ENCODE measurements at places on chromosomes 5 and 9.

- no peak for DNase-seq
- H3K27me3 ChIP-seq, result peaks cover 11% of the 10 kb centered on the region
- no peak overlapping the region for H3K4me3 ChIP-seq
- H3K27ac ChIP-seq, result no peak overlapping the region
- H3K4me1 ChIP-seq, result no peaks in the 10 kb centered on the region
Measured at GRCh38 chr9:137963525-137963924, 85.9 kb downstream of the CACNA1B start.

GRCh38 chr5:126007841-126008240, 415.4 kb upstream of the GRAMD2B start:
- H3K4me1 ChIP-seq, result no peaks in the 10 kb centered on the region
- no peak for DNase-seq
- H3K27ac ChIP-seq, result no peak overlapping the region
- no peaks in the 10 kb centered on the region for H3K27me3 ChIP-seq
- H3K36me3 ChIP-seq, result no peaks in the 10 kb centered on the region

DNA sequence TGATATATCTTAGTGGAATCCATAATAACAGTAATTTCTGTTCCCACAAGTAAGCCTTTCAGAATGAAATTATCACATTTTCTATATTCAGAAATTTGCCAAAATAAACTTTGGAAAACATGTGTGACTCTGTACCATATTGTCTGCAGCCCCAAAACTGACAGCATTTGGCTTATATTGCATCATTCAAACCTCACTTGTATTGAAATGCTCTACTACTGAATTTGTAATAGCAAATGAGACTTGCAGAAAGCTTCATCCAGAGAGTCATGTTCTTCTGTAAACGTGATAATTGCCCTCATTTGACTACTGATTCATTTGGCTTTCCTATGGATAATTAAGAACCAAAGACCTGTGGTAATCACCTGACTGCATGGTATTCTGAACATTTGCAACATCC, 1249.5 kb upstream of the CDH18 start:
- DNase-seq, result no peak
- H3K36me3 ChIP-seq, result no peaks in the 10 kb centered on the region
- H3K4me3 ChIP-seq, result no peak overlapping the region
- no peak overlapping the region for H3K27ac ChIP-seq
- H3K27me3 ChIP-seq, result no peaks in the 10 kb centered on the region

DNA sequence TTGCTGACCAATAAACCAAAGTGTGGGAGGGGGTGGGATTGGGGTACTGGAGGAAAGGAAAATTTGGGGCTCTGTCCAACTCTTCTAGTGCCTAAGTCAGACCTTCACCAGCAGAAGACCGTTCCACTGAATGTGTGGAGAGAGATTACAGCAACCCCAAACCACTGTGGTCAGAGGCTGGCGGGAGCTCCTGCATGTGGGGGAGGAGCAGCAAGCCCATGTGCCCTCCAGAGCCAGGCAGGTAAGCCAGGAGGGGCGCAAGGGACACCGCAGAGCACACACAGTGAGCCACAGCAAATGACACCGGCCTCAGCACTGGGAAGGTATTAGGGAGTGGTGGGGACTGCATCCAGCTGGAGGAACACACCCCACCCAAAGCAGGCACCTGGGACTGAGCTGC, 62.9 kb downstream of the SMIM23 start:
- H3K4me1 ChIP-seq, result no peaks in the 10 kb centered on the region
- no peak for DNase-seq
- H3K27me3 ChIP-seq, result no peaks in the 10 kb centered on the region
- H3K4me3 ChIP-seq, result no peak overlapping the region
- no peaks in the 10 kb centered on the region for H3K36me3 ChIP-seq

- H3K27ac ChIP-seq, result no peak overlapping the region
- H3K4me1 ChIP-seq, result no peaks in the 10 kb centered on the region
- no peak overlapping the region for H3K4me3 ChIP-seq
- H3K36me3 ChIP-seq, result no peaks in the 10 kb centered on the region
- DNase-seq, result no peak
Measured at GRCh38 chr9:71127301-71127700, 5.9 kb upstream of the TRPM3 start.

DNA sequence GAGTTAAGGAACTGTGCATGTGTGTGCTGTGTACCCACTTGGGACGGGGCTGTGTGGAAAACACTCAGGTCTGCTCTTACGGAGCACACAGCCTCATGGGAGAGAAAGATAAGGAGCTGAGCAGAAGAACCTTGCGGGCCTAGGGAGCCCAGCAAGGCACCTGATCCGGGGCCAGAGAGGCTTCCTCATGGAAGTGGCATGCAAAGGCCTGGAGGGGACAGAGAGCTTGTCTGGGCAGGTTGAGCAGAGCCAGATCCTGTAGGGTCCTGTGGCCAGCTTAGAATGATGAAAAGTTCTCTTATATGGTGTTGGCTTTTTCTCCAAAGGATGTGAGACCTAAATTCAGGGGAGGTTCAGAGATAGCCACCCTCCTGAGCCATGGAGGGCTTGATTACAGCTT, 45.2 kb downstream of the NEK6 start:
- H3K36me3 ChIP-seq, result peaks cover 2% of the 10 kb centered on the region
- H3K27me3 ChIP-seq, result no peaks in the 10 kb centered on the region
- no peak overlapping the region for H3K4me3 ChIP-seq
- peaks cover 6% of the 10 kb centered on the region for H3K4me1 ChIP-seq
- no peak overlapping the region for H3K27ac ChIP-seq
- DNase-seq, result no peak

- H3K27ac ChIP-seq, result no peak overlapping the region
- DNase-seq, result no peak
- peaks cover 41% of the 10 kb centered on the region for H3K36me3 ChIP-seq
- no peak overlapping the region for H3K4me3 ChIP-seq
- H3K4me1 ChIP-seq, result no peaks in the 10 kb centered on the region
Measured at GRCh38 chr9:109062543-109062942, 49.2 kb upstream of the CTNNAL1 start.
